ENCODE measurements at places on chromosomes 6 and 20. TPM values are rescaled to one million over a fixed set of nuclear protein-coding genes. Genes with fewer than 3 reads are reported as not detected.

DNA sequence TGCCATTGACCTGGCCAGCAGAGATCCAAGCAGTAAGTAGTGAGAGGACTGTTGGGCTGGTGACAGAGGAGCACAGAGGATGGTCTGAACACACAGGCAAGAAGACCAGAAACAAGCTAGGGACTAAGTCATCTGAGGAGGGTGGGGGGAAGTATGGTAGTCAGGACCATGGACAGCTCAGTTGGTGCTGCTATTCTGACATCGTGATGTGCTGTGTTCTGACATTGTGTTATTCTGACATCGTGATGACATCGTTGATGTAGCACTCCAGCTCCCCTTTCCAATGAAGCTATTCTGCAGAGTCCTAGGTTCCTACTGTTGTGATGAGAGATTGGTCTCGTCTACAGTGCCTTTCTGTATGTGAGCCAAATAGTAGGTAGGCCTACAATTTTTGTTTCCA is 28.7 kb downstream of the CFAP206 start:
- DNase-seq = no peak

The PACRG gene
- not detected for total RNA-seq

DNA sequence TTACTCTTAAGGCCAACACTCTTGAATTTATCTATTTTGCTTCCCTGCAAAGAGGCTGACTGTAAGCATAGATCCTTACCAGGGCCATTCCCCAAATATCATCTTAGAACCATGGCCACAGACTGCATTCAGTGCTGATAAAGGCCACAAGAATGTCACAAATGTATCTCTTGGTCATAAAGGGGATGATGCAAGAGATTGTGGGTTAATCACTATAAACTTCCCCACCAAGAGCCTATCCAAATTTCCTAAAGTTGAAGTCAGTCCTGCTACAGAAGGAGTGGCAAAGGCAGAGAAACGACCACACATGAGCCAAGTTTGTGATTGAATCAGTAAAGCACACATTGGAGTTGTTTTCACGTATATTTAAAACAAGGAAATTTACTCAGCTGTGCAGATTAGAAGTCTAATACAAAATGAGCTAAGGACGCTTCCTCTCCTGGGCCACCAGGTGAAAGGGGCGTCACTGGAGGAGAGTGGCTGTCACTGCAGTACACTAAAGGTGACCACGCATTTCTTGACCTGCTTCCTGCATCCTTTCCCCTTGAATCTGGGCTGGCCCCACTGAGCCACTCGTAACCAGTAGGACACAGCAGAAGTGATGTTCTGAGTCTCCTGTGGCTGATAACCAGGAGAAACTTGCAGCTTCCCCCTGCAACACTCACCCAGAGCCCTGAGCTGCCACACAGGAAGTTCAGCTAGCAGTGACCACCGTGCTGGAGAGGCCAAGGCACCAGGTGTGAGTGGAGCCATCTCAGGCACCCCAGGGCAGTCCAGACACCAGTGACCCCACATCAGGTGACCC is 181.9 kb downstream of the SYNDIG1 start:
- DNase-seq = no peak

The UNC5CL gene
- 0.53 TPM for total RNA-seq

DNA sequence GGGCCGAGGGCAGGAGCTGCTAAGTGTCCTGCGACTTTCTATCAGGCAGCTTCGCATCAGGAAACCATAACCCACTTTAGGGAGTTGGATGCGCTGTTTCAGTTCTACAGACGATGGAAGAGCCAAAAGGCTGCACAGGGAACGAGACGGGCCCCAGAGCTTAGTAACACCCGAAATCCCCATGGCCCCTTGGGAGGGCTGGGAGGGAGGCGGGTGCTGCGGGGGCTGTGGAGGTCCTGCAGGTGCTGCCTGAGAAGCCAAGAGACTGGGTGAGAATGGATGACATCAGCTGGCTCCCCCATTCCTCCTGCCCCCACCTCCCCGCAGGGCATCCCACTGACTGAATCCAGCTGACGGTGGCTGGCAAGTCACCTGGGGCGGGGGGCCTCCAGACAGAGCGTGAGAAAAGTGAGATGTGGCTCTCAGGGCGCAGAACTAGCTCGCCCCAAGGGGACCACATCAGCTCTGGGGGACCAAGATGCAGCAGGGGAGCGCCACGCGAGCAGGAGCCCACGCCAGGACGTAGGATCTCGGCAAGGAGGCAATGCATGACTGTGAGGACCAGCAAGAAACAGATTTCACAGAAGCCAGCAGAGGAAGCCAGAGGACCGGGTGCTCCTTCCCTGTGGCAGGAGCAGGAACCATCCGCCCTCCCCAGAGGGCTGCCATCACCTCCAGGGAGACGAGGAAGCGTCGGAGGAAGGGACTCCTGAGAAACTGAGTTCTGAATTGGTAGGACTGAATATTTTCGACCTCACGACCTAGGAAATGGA is 36.8 kb downstream of the PNLDC1 start:
- no peak for DNase-seq

GRCh38 chr6:34919651-34920050 is 30.6 kb downstream of the ANKS1A start:
- DNase-seq = no peak

DNA sequence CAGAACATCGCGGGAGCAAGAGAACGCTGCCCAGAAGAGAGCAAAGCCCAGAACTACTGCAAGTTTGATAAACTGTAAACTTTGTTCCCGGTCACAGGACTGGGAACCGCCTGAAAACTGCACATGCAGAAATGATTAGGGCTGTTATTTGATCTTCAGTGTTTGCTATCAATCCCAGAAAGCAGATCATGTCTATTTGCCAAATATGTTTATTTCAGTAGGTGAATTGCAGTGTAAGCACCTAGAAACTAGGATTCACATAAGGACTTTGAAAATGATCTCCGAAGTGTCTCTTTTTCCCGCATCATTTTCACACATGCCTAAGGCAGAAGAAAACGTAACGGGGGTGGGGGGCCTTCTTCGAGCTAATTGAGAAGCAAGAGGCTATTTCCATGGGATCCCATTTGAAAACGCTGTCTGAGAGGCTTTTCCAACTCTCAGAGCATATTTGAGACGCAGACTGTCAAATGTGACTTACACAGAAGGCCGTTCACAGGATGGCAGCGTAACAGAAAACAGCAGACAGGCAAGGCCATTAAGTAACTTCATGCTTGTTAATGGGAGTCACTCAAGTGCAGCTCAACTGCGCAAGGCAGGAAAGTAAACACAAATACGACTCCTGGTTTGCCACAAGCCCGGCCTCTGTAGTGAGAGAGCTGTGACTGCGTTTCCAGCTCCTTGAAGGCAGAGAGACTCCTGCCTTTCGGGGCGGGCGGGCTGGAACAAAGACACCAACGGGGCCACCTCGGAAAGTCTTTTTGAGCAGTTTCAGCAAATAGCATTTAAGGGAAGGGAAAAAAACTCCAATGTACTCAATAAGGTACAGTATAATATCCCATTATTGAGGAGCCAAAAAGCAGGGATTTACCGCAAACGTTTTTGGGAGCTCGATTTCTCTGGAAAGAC is 144.7 kb upstream of the ZNF217 start:
- no peak for DNase-seq

The GGTLC1 gene
- not detected for total RNA-seq

The WDR46 gene
- 70.6 TPM for total RNA-seq

- no peak for DNase-seq
Measured at GRCh38 chr20:50545126-50545525, 34.9 kb downstream of the PTPN1 start.
